ENCODE measurements at places on chromosomes 12 and 14.

- DNase-seq = no peak
Measured at GRCh38 chr12:50174971-50175715, 8.0 kb upstream of the CERS5 start.

DNA sequence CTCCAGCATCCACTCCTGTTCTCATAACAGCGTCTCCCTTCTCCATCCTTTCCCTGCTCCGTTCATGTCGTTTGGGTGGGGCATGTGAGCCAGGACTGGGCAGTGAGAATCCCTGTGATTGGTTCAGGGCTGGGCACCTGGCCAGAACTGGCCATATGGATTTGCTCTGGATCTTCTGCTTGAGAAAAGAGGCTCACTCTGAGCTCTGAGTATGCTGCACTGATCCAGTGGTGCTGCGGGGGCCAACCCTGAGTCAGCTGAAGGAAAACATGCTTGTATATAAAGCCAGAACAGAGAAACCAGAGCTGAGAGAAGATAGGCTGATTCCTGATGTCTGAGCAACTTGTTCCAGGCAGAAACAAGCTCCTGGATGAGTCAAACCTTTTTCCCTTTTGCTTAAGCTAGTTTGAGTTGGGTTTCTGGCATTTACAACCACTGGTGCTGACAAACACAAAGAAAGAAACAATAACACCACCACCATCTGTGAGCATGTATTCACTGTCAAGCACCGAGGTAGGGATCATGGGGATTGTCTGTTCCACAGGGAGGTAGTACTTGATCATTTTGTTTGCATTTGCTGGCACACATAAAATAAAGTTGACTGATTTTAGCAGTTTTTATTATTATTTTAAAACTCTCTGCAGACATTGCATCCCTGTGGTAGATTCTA lies 14.0 kb upstream of the HPD start:
- no peak for DNase-seq

DNA sequence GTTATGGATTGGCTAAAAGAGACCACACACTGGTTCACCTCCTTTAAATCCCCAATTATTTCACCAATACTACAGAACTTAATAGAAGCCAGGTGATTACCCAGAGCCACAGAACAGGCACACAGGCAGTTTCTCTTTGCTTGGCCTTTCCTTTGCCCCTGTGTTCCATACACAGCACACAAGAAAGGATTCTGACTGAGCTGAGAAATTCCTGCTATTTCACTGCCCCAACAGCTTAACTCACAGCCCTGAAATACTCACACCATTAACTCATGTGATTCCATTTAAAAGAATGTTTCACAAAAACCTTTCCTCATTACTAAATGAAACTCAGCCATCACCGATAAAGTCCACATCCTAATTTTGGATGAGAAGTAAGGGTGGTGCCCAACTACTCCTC lies 133.6 kb downstream of the MED13L start:
- DNase-seq = no peak

- DNase-seq = no peak
Measured at GRCh38 chr12:78878866-78879265, 14.3 kb downstream of the SYT1 start.

GRCh38 chr12:29054858-29055663 lies 94.0 kb upstream of the FAR2 start:
- no peak for DNase-seq

All from progenitor cell of endocrine pancreas (in vitro differentiated cells).